ENCODE measurements at places on chromosomes 7 and 10.

DNA sequence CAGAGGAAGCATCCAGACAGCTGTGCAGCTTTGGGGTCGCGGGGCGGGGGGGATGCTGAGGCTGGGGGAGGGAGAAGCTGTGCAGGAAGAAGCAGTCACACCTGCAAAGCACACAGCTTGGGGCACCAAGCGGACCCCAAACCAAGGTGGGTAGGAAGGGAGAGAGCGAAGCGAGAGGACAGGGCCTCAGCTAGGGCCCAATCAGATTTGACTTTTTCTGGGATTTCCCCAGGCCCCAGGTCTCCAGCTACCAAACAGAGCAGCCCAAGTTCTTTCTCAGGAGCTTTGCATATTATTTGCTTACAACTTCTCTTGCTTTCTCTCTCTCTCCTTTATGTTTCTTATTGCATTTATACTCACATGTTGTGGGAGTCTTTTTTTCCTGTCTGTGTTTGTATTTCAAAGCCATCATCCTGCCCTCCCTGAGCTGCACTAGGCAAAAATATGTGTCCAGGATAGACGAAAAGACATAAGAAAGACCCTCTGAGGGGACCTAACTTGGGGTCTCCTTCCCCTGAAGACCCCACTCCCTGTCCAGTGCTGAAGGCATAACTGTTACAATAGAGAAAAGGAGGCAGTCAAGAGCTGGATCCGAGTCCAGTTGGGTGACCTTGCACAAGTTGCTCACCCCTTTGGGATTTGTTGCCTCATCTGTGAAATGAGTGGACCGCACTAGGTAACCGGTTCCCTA lies 50.6 kb upstream of the SMNDC1 start:
- DNase-seq = no peak

GRCh38 chr10:132713421-132714095 lies 72.4 kb downstream of the NKX6-2 start:
- DNase-seq = no peak

DNA sequence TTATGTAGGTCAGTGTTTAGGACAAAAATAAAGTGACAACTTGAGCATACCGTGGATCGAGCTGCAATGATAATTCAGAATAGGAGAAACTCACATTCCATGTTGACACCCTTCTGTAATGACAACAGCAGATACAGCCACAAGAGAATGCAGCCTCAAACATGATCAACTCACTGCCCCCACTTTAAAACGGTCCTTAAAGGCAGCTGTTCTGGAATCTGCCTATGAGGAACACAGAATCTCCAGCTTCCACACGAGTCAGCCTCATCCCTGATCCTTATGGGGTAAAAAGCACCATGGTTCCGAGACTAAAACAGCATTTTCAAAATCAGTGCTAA lies 32.5 kb upstream of the DAGLB start:
- DNase-seq = no peak

DNA sequence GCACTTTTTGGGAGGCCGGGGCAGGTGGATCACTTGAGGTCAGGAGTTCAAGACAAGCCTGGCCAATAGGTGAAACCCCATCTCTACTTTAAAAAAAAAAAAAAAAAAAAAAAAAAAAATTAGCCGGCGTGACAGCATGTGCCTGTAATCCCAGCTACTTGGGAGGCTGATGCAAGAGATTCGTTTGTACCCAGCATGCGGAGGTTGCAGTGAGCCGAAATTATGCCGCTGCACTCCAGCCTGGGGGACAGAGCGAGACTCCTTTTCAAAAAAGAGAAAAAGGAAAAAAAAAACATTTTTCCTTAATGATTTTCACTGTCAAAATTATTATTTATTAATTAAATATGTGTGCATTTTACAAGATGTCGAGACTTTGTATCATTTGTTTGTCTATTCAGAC lies 253.6 kb downstream of the CNTNAP2 start:
- DNase-seq = no peak

DNA sequence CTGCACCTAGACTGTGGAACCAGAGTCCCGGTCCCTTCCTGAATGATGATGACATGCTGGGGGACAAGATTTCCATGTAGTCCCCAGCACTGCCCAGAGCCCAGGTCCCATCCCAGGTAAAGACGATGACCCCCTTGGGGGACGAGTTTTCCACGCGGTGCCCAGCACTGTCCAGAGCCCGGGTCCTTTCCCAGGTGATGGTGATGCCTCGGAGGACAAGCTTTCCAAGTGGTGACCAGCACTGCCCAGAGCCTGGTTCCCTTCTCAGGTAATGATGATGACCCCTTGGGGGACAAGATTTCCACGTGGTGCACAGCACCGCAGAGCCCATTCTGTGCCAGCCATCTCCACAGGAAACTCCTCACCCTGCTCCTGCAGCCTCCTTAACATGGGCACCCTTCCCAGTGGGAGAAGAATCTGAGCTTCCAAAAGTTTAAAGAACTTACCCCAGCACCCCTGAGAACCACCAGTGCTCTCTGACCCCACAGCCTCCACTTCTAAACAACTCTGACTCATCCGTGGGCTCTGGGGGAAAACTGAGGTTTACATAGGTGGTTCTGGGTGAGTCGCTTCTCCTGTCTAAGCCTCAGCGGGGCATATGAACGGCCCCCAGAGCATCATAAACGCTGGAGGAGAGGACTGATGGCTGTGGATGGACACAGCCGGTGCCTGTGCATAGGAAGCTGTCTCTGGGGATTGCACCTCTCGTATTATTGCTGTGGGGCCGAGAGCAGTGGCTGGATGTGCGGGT lies 233.2 kb downstream of the TCERG1L start:
- DNase-seq = no peak

GRCh38 chr10:3835770-3836169 lies 50.8 kb upstream of the KLF6 start:
- DNase-seq = no peak

DNA sequence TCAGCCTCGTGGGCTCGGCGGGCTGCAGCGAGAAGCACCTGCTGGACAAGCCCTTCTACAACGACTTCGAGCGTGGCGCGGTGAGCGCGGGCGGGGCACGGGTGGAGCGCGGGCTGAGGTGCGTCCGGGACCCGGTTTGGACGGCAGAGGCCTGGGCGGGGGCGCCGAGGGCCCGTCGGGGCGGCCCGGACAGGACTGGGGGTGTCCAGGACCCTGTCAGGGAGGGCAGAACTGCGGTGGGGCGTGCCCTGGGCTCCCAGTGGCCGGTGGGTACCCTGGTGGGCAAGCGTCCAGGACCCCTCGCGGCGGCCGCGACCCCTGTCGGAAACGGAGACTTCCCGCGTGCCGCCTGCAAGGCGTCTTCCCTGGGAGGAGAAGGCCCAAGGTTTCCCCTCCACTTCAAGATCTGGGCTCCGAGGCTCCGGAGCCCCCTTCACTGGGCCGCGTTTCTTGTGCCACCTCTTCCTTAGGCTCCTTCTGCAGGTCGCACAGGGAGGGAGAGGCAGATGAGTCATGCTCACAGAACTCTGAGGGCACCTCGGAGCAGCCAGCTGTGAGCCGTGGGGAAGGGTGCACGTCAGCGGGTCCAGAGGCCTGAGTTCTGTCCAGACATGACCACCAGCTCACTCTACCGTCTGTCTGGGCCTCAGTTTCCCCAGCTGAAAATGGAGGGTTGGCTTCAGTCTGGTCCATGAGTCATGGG lies 485 bp downstream of the ALOX5 start:
- DNase-seq = no peak

- no peak for DNase-seq
Observed at GRCh38 chr7:102099474-102099873, 187.2 kb upstream of the SH2B2 start.

All from stimulated activated CD8-positive, alpha-beta memory T cell treated with anti-CD3 and anti-CD28 coated beads, Interleukin-4, amount 100 ng/mL, for 1 hour (primary cell).